Naive thymus-derived CD4-positive, alpha-beta T cell (primary cell): ENCODE measurements at places on chromosomes 16 and 17. TPM values are rescaled to one million over a fixed set of nuclear protein-coding genes. Genes with fewer than 3 reads are reported as not detected.

MYH13 gene
- total RNA-seq: not detected

HAPSTR1 gene
- total RNA-seq: 83.6 TPM

BIRC5 gene
- total RNA-seq: 49.0 and 54.8 TPM in 2 replicates

LDAF1 gene
- total RNA-seq: 16.9 TPM

KRTAP2-4 gene
- total RNA-seq: not detected

LRRC37A gene
- total RNA-seq: 6.2 TPM

HAS3 gene
- 4.2 TPM for total RNA-seq

DNA sequence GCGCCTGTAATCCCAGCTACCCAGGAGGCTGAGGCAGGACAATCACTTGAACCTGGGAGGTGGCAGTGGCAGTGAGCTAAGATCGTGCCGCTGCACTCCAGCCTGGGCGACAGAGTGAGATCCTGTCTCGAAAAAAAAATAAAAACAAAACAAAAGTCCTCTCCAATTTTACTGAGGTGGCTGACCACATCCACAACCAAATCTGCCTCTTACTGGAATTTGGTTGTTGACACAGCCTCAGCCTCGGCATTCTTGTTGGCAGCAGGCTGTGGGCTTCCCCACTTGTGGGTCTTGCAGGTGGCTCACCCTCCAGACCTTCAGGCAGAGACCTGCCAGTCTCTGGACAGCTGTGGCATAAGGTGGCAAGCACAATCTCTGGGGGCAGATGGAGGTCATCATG, 15.6 kb downstream of the B4GALNT2 start:
- no peak for DNase-seq

DNA sequence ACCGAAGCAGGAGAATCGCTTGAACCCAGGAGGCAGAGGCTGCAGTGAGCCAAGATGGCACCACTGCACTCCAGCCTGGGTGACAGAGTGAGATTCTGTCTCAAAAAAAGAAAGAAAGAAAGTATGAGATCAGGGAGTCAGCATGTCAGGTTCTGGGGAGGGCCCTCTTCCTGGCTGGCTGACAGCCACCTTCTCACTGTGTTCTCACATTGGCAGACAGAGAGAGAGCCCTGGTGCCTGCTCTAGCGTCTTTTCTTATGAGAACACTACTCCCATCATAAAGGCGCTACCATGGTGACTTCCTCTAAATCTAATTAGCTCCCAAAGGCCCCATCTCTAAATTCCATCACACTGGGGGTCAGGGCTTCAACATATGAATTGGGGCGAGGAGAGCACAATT, 27.6 kb upstream of the RBBP6 start:
- no peak for DNase-seq

DNA sequence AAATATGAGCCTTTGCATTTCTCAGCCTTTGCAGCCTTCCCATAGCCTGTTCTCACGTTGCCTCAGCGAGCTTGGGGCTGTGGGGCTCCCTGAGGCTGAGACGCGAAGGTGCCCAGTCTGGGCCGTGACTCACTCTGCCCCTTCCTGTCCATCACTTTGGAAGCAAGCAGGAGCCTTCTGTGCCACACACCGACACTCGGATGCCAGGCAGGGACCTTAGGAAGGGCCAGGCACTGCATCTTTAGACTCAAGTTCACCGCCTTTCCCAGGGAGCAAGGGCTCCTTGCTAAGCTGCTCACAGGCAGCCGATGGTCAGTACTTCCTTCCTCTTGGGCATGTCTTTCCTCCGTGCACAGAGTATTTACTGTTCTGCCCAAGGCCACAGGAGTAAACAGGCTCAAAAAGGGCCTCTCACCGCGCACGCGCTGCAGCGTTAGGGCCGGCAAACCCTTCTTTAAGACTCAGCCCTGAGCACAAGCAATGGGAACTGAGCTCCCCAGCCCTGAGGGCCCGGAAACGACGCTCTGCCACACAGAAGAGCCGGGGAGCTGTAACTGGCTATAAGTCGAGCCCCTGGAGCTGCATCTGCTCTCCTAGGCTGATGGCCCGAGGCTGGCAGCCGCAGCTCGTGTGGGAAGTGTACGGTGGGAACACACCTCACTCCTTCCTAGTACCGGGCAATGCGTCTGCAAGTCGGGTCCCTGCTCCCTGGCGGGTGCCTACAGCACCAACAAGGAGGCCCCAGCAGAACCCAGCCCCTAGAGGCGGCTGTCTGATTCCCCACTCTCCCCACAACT, 7.2 kb downstream of the TIMM22 start:
- no peak for DNase-seq

DNA sequence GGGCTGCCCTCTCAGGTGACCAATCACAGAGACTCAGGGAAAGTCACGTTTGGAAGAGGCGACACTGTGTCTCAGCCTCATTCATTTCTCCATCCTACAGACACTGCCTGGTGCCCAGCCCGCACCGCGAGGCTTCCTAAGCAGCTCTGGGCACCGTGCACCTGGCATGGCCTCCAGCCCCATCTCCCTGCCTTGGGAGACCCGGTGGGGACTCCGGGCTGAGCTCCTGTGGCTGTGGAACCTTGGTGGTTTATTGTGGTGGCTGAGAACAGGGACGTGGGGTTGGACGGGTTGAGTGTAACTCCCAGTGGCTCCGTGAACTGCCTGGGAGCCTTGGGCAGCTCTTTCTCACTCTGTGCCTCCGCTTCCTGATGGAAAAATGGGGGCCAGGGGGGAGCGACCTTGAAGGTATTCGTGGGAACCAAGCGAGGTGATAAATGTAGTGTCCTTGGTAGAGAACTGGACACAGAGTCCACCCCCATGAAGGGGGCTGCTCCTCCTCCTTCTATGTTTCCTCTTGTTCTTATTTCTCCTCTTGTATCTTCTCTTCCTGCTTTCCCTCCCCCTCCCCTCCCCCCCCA, 215.4 kb downstream of the SEC14L1 start:
- DNase-seq: no peak

- no peak for DNase-seq
These were observed 119.6 kb upstream of the PMFBP1 start for GRCh38 chr16:72291531-72291981.

DNA sequence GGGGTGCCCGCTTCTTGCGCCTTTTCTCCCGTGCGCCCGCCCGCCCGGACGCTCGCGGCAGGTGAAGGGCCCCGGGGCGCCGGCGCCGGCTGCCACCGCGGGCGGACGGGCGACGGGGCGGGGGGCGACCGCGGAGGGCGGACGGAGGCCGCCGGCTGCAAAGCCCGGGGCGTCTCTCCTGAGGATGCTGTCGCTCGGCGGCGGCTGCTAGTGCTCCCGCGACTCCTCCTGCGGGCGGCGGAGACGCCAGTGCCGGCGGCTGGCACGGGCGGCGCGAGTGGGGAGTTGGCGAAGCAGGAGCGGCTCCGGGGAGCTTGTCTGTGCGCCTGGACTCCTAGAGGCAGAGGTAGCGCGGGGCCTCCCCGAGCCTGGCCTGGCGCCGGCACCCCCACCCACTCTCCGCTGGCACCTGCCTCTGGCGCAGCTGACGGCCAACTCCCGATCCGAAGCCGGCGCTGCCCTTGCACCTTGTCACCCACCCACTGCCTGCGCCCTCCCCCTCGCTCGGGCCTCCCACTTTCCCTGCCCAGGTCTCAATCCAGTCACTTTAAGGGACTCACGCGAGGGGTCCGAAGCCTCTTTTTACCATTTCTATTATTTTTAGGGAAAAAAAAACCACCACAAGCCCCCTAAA, at the start of gene FAM20A:
Gene FAM20A, minus strand, starts transcription at position 437 of the 634 bp plus-strand sequence. CDS start 701 bp downstream, outside the sequence.
- DNase-seq: no peak

DNA sequence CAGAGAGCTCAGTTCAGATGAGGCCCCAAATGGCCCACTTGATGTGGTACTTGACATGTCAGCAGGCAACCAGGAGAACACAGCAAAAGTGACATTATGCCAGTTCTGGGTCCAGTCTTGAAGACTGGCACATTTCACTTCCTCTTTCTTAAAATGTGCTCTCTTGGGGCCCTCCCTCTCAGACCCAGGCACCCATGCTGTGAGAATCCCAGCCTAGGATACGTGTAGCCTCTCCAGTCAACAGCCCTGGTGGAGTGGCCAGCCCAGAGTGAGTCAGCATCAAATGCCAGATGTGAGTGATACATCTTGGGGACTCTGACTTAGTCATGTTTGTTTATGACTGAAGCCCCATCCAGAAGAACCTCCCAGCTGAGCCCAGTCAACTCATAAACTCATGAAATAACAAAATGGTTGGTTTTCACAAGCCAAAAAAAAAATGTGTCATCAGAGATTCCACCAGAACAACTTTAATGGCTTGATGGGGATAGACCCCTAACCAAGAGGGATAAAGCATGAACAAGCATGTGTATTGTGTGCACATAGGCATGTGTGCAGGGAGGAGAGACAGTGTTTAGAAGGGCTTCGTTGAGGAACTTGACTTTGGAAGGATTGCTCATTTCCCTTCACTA, 82.5 kb upstream of the TNRC6C start:
- no peak for DNase-seq

- no peak for DNase-seq
These were observed 65.4 kb downstream of the MRC2 start for GRCh38 chr17:62692721-62693431.
